ENCODE measurements at places on chromosomes 7 and 10. TPM values are rescaled to one million over a fixed set of nuclear protein-coding genes. Genes with fewer than 3 reads are reported as not detected.

DNA sequence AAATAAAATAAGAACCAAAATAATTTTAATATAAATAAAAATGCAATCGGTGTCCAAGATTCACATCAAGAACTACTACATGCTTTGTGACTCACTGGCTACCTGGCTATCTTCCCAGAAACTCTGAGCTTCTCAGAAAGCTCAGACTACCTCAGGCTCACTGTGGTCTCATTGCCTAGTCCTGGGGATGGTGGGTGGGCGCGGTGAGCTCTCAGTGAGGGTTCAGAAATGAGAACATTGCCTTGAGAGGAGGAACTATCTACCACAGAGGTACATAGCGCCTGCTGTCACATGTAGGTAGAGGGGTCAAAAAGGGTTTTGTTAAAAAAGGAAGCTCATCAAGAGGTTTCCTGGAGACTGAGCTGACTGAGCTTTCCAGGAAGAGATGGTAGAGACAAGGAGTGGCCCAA lies 108.0 kb downstream of the WDFY4 start:
- no peak for DNase-seq

Gene CARD11
- 0.44 TPM for total RNA-seq

- no peak for DNase-seq
Observed at GRCh38 chr7:6106140-6106904, 75.1 kb downstream of the ANKRD61 start.

DNA sequence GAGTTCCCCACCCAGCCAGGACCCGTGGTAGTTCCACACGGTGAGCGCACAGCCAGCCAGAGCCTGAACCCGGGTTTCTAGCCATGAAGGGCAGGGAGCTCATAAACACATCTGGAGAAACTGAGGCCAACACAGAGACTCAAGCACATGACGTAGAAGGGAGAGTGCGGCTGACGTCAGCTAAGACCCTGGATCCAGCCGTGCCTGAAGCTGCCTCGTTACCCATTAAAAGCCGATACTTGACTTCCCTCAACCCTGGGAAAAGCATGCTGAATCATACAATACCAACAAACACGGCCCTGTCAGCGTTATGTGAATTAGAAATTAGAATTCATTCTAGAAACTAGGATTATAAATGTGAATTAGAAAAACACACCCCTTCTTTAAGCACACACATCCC lies 65.2 kb upstream of the PDGFA start:
- DNase-seq = no peak

Data from psoas muscle (tissue), 8 donors.